ENCODE measurements at places on chromosomes 4 and X. TPM values are rescaled to one million over a fixed set of nuclear protein-coding genes. Genes with fewer than 3 reads are reported as not detected.

- H3K27ac ChIP-seq: peak overlapping the region; percentile 92
- H3K4me1 ChIP-seq: peaks cover 75% of the 10 kb centered on the region
- no peak overlapping the region for H3K4me3 ChIP-seq
- no peaks in the 10 kb centered on the region for H3K27me3 ChIP-seq
- no peak for DNase-seq
Observed at GRCh38 chr4:38315286-38315685, 348.7 kb upstream of the KLF3 start.

DNA sequence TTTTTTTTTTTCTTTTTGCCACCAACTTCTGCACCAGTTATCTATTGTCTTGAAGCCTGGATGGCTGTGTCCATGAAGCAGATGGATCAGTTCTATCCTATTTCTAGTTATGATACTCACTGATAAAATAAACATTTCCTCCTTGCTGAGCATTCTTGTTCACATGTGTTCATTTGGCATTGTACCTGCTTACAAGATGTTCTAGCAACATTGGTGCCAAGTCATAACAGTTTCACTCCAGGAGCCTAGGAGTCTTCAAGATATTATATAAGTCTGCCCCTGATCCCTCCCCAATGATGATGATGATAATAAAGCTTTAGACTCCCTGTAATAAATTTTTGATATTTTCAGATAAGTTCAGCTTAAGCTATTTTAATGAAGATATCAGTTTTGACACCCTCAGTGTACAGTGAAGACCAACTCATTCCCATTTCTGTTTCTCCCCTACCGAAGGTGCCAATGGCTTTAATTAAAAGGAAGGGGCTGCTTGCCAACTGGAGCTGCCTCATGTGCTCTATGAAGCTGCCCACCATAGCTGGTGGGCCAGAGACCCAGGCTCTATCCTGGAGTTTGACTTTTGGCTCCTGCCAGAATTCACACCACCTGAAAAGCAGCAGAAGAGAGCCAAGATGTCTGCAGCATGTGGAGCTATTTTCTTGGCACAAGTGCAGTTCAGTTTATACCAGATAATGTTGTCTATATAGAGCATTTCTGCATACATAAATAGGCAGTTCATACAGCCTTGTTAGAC, 265.4 kb upstream of the TET2 start:
- no peaks in the 10 kb centered on the region for H3K27me3 ChIP-seq
- no peaks in the 10 kb centered on the region for H3K4me1 ChIP-seq
- H3K4me3 ChIP-seq: no peak overlapping the region
- H3K36me3 ChIP-seq: no peaks in the 10 kb centered on the region

- no peaks in the 10 kb centered on the region for H3K36me3 ChIP-seq
- H3K4me1 ChIP-seq: peaks cover 27% of the 10 kb centered on the region
- no peak overlapping the region for H3K4me3 ChIP-seq
- H3K27me3 ChIP-seq: no peaks in the 10 kb centered on the region
- no peak overlapping the region for H3K27ac ChIP-seq
Observed at GRCh38 chr4:86822136-86822535, 27.0 kb downstream of the SLC10A6 start.

DNA sequence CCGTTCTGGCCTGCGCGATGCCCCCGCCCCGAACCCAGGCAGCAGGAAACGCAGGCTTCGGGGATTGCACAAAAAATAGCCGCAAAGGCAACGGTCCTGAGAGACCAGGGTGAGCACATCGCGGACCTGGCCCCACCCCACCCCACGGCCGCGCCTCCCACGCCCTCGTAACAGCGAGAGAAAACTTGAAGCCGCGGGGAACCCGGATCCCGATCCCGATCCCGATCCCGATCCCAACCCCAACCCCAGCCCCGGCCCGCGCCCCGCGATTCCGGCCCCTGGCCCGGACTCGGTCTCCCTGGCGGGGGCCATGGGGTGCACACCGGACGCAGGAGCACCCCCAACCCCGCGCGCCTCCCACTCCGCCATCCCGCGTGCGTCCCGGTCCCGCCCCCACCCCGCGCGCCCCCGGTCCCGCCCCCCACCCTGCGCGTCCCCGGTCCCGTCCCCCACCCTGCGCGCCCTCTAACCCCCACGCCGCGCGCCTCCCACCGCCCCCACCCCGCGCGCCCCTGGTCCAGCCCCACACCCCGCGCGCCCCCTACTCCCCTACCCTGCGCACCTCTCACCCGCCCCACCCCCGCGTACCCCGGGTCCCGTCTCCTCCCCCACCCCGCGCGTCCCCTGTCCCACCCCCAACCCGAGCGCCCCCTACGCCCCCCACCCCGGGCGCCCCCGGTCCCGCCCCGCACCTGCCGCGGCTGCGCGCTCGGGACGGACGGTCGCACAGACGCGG, 29.0 kb downstream of the NOP14 start:
- H3K36me3 ChIP-seq: peaks cover 62% of the 10 kb centered on the region
- H3K27ac ChIP-seq: peak overlapping the region; percentile 85
- H3K4me1 ChIP-seq: peaks cover 18% of the 10 kb centered on the region
- DNase-seq: no peak

Gene AKAP14
- total RNA-seq: not detected

Gene LRCH2
- not detected for total RNA-seq

Gene TLL1
- total RNA-seq: not detected

GRCh38 chrX:129025376-129025775, 497.9 kb downstream of the SMARCA1 start:
- no peaks in the 10 kb centered on the region for H3K27me3 ChIP-seq
- no peaks in the 10 kb centered on the region for H3K4me1 ChIP-seq
- H3K4me3 ChIP-seq: no peak overlapping the region

Gene GPRIN3
- total RNA-seq: 7.6 TPM

Gene RBPJ
- total RNA-seq: 56.3 TPM
